ENCODE measurements at places on chromosomes 7 and 10.

DNA sequence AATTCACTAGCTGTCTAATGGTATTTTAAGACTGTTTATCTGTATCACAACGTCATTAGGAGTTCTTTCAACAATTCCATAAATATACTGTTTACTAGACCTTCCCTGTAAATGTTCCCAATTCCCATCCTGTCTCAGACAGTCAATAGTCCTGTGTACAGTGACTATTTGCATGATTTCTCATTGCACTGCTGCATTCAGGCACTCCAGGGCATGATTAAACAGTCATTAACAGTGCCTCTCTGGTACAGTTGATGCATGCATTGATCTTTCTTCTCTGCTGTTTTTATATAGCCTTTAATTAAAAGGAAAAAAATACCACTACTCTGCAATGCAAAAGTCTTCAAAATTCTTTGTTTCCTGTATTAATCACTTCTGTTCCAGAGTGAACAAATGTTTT is 51.5 kb upstream of the MTURN start:
- no peak for DNase-seq

DNA sequence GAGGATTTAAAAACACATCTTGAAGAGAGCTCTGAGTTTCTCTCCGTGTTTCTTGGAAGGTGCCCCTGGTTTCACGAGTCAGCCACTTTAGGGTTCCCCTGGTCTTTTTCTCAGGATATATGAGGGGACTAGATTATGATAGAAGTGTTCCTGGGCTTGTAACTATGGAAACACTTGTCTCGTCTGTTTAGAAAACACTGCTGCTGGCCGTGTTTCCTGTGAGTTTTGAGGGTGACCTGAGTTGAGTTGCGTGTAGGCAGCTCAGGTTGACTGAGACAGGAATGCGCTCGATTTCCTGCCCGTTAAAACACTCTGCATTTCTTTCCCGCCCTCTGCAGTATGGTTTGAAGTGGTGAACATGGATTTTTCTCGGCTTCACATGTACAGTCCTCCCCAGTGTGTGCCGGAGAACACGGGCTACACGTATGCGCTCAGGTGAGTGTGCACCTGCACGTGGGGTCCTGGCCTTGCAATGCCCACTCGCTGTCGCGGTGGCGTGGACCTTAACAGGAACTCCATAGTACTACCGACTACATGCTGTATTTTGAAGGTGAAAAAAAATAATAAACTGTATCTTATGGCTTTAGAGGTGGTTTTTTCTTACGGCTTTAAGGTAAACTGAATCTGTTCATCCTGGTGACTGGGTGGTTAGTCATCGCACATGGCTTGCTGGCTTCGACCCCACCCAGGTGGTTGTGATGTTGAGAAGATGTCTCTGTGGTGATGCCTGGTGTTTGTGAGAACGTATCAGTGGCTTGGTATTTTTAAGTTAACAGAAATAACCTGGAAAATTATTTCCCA is at the start of gene SUN1:
TSS of gene SUN1 (plus strand) at position 310 of the 801 bp plus-strand sequence. CDS start at position 359, 49 bp downstream.
- no peak for DNase-seq

DNA sequence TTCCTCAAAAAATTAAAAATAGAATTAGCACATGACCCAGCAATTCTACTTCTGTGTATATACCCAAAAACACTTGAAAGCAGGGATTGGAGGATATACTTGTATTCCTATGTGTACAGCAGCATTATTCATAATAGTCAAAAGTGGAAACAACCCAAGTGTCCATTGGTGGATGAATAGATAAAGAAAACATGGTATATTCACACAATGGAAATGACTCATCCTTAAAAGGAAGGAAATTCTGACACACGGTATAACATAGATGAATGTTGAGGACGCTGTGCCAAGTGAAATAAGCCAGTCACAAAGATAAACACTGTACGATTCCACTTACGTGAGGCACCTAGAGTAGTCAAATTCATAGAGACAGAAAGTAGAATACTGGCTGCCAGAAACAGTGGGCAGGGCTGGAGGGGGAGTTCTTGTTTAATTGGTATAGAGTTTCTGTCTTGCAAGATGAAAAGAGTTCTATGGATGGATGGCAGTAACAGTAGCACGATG is 26.6 kb upstream of the KAT6B start:
- DNase-seq, result no peak

GRCh38 chr7:137404660-137405317 is 61.3 kb upstream of the PTN start:
- no peak for DNase-seq

DNA sequence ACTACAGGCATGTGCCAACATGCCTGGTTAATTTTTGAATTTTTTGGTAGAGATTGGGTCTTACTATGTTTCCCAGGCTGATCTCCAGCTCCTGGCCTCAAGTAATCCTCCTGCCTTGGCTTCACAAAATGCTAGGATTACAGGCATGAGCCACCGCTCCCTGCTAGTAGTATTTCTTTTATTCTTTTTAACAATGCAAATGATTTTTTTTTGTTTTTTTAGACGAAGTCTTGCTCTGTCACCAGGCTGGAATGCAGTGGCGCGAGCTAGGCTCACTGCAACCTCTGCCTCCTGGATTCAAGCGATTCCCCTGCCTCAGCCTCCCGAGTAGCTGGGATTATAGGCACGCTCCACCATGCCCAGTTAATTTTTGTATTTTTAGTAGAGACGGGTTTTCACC is 58.1 kb downstream of the SVIL start:
- DNase-seq, result no peak

GRCh38 chr10:86253091-86254072 is 113.2 kb downstream of the GRID1 start:
- DNase-seq, result no peak

GRCh38 chr7:107113866-107114265 is 54.9 kb upstream of the HBP1 start:
- DNase-seq, result no peak

GRCh38 chr10:120632942-120633341 is 175.9 kb downstream of the PLPP4 start:
- no peak for DNase-seq

DNA sequence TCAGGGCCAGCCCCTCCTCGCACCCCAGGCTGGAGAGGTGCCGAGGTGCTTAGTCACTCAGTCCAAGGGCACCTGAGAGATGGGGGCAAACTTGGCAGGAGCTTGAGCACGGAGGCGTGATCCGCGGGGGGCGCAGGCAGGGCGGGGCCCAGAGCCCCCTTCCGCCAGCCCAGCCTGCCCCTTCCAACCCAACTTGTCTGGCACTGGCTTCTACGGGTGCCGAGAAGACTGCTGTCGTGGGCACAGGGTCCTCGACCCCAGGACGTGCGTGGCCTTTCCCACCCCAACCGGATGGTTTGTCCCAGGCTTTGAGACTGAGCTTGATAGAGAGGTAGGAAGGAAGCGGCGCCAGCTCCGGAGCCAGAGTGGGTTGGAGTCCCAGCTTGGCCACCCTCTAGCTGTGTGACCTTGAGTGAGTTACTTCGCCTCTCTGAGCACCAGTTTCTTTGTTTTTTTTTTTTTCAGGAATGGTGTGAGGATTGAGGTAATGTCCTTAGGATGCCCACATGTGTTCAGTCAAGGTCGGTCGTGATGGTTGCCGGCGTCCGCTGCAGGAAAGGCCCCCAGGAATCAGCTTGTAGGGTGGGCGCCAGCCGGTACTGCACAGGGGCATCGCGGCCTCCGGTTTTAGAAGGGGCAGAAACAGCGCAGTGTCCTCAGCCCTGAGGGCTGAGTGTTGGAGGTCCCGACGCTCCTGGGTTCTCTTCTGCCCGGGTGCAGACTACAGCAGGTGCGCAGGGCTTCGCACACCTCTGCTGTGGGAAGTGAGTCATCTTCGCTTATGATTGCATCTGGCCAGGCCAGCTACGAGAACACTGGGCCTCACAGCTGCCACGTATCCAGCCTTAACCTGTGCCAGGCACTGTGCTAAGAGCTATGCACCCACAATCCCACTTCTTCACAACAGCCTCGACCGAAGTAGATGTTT is 28.6 kb upstream of the VAX1 start:
- no peak for DNase-seq

- no peak for DNase-seq
Measured at GRCh38 chr7:82839063-82839462, 323.6 kb downstream of the PCLO start.

- DNase-seq, result no peak
Measured at GRCh38 chr10:129790715-129791446, 173.2 kb downstream of the EBF3 start.

GRCh38 chr10:60817398-60817805 is 39.1 kb downstream of the CDK1 start:
- DNase-seq, result no peak

DNA sequence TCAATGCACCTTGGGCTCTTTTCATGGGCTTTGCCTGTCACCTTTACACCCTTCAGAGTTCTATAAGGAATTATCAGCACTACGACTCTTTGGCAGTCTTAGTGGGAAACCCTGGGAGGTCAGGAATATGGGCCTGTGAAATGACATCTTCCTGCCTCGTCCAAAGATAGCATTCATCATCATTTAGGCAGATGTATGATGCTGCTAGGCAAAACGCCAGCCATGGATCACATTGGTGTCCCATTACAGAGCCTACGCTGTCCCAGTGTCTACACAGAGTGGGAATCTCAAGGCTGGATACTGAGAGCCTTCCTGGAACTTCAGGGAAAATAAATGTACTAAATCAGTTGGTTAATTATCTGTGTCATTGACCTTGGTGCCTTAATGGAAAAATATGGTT is 259.4 kb upstream of the CELF2 start:
- no peak for DNase-seq

DNA sequence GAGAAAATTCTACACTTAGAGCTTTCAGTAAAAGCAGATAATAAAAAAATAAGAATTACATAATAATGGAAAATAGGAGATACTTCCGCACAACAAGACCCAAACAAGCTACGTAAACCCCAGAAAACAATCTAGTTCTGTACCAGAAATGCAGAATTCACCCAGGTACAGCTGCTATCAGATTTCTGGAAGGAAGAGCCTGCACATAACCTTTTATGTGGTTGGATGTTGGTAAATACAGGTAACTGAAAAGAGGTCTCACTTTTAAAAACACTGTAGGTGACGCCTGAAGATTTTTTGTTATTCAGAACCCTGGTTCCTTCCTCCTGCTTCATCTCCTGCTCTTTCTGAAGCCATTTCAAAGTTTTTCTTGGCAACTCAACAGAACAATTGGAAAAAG is 29.9 kb downstream of the PANK1 start:
- DNase-seq, result no peak

GRCh38 chr10:90326498-90327267 is 531.2 kb downstream of the HTR7 start:
- no peak for DNase-seq

DNA sequence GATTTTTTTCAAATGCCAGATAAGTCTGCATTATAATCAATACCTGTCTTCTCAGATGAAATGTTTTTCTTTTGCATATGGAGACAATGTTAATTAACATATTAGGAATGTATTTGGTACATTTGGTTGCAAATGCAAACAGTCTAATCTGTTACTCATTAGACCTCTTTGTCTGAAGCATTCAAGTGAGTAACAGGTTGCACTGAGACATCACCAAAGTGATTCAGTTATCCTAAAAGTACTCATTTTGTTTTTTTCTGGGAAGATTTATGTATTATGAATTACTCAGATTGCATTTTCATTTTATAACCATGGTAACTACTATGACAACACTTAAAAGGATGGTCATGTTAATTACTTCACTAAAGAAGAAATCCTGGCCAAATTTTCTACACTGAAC is 513.6 kb downstream of the HTR7 start:
- no peak for DNase-seq

DNA sequence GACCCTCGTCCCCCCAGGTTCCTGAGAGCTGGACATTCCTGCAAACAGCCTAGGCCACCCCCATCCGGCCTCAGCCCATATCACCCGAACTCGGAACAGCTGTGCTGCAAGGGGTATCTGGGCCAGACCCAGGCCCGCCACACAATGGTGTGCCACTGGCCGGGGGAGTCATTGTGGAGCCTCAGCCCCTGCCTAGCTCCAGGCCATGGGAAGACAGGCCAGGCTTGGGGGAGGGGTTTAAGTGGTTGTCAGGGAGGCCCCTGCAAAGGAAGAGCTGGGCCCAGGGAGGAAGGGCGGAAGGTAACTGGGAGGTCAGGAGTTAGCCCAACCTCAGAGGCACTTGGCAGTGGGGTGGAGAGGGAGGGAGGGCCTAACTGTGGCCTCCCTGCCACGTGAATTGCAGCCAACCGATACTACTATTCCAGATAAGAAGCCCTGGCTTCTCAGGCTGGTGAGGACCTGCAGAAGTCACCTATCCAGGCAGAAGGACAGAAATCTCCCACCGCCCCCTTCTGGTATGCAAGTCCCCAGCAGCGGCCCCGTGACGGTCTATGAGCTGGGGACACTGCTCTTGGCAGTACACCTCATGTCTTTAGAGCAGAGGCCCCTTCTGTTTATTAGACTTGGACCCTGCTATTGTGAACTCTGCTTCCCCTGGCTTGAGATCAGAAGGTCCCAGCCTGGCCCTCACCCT is 26.8 kb downstream of the VSIR start:
- DNase-seq, result peak; percentile 56

GRCh38 chr7:107816011-107816566 is 13.1 kb upstream of the SLC26A3 start:
- DNase-seq, result no peak

GRCh38 chr7:115635376-115635775 is 395.2 kb downstream of the TFEC start:
- no peak for DNase-seq

DNA sequence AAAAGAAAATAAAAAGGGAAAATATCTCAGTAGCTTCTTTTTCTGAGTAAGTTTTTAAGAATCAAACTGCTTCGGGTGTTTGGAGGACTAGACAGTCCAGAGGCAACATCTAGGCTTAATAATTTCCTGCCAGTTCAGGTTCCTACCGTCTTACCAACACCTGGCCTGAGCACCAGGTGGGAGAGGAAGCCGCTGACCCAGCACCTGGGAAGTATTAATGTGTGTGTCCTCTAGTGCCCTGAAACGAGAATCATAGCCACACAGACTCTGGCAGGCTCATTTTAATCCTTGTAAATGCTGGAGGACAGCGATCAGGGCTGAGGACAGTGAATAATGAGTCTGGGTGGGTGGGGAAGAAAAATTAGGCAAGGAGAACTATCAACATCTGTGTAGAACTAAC is 137.4 kb downstream of the ZNF438 start:
- no peak for DNase-seq

GRCh38 chr10:103885617-103886016 is 30.2 kb upstream of the SH3PXD2A start:
- no peak for DNase-seq

- DNase-seq, result no peak
Measured at GRCh38 chr7:2876031-2876731, 32.1 kb upstream of the GNA12 start.

DNA sequence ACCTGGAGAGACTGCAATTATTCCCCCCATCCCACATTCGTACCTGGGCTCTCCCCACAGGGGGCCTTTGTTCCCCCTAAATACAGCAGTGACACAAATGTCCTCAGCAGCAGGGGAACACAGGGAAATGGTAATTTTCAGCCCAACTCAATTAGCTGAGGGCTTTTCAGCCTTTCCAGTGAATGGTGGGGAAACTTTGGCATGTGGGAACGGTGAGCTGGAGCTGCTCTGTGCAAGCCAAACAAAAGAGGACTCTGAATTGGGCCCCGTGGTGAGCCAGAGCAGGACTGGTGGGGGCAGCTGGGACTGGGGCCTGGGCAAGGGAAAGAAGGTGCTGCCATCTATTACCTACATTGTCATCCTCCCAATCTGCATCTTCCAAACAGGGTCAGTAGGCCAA is 51.0 kb downstream of the FBXW4 start:
- DNase-seq, result no peak
